ENCODE measurements at places on chromosomes 5 and 9.

DNA sequence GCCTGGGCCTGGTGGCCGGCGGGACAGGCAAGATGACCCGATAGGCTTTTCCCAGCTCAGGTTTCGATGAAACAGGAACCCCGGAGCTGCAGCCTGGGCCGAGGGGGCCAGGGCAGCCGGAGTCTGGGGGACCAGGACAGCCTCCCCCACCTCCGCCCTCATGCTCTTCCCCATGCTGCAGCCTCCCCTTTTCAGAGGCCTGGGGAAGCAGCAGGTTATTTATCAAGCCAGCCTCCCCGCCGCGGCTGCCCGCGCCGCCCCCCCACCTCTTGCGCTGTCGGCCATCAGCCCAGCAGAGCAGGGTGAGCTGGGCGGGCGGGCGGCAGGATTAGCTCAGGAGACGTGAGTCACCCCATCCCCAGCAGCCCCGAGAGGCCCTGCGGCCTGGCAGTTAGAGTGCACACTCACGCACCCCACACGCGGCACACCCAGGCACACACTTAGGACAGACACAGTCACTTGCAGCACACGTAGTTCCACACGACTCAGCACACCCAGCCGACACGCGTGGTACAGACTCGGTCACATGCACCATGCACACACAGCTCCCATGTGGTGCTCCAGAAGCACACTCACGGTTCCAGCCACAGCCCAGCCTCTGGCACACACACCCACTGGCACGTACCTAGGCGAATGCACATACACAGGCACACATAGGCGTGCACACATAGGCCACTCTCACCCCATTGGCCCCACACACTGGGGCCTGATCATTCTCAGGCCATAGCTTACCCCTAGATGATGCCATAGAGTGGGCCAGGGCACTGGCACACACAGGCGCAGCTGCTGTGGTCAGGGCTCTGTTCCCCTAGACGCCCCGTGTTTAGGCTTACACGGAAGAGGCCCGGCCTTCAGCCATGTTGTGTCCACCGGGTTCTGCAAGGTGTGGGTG is 13.0 kb downstream of the CXXC5 start:
- peak; percentile 93 for DNase-seq

DNA sequence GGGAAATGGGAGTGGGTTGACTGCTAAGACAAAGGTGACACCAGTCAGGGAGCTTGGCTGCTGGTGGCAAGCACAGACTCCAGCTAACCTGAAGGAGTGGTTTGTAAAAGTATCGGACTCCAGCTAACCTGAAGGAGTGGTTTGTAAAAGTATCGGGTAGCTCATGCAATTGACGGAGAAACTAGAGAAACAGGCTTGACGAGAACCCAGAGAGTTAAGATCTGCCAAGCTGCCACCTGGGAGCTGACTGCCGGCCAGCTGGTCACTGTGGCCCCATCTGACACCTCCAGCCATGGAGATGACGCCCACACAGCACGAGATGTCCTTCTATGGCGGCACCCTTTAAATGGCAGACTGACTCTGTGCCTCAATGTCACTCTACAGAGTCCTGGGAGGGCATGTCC is 28.3 kb upstream of the CRB2 start:
- DNase-seq, result no peak

DNA sequence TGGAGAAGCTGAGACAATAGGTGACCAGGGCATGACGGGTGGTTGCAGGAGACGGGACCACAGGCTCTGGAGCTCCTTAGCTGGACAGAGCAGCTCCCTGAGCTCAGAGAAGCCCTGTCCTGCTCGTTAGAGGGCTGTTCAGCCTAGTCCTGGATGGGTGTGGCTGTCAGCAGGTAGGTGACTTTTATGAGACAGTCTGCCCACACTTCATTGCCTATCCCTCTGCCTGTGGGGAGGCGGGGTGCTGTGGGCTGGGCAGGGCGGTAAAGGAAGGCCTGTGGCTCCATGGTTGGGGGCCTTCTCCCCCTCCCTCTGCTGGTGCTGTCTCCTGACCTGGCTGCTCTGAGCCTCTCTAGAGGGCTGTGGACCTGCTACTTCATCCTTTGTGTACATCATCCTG is 134.6 kb downstream of the RXRA start:
- no peak for DNase-seq

DNA sequence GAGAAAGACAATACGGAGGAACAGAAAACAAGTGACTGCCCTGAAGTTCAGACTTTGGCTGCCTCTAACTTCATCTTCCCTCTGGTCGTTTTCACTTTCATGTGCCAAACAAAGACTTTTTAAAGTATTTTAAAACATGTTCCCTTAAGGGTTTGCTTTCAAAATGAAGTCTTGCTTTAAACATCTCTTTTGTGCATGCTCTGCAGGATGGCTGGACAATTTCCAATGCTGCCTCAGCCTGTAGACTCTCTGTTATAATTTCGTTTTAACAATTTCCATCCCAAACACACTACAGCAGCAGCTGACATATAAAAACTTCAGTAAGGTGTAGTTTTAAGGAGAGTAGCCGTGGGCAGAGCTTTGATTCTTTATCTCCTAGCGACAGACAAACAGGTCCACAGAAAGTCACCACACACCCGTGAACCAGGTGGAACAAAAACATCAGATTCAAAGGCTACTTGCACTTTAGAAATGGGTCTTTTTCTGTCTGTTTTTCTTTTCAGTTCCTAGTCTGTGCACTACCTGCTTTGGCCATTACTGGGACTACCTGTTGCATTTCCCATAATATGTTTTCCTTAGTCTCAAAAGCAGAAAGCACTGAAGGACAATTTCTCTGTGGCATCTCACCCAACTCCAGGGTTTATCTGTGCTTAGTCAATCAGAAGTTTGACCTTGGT is 308.9 kb downstream of the DTWD2 start:
- no peak for DNase-seq

- DNase-seq, result peak; percentile 94
These were observed 138.8 kb upstream of the COL5A1 start for GRCh38 chr9:134502809-134503211.

- DNase-seq, result no peak
These were observed 77.3 kb upstream of the OTULINL start for GRCh38 chr5:14504332-14504727.

GRCh38 chr5:67019065-67019845 is 177.3 kb downstream of the CD180 start:
- DNase-seq, result no peak

- no peak for DNase-seq
These were observed 8.9 kb downstream of the RAB24 start for GRCh38 chr5:177294632-177295031.

- no peak for DNase-seq
These were observed 5.7 kb downstream of the GALNT10 start for GRCh38 chr5:154196281-154196680.

DNA sequence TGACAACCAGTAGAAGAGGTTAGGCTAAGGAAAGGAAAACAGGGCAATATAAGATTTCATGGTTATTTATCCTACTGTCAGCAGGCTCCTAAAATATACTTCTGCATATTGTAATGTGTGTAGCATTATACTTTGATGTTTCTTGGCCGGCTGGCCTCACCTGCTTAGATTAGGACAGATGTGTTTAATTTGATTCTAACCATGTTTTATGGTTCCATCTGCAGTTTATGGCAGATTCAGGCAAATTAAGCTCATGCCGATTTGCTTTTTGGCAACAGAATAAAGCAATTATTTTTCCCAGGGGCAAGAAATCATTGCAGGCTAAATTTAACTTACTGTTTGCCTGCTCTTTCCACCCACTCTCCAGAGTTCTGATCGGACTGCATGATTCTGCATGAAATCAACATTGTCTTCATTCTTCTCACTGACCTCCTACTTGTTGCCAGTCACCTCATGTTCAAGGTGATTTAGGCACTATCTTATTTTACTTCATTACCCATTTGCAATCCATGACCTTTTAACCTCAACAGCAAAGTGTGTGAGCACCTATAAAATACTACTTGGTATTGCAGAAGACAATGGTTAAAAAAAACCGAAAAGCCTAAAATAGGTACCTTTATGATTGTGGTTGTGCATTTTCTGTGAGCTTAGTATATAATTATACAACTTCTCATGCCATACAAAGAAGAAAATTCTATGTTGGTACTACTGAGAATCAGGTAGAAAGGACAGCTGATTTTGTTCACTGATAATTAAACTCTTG is 125.2 kb downstream of the EDIL3 start:
- DNase-seq, result no peak

DNA sequence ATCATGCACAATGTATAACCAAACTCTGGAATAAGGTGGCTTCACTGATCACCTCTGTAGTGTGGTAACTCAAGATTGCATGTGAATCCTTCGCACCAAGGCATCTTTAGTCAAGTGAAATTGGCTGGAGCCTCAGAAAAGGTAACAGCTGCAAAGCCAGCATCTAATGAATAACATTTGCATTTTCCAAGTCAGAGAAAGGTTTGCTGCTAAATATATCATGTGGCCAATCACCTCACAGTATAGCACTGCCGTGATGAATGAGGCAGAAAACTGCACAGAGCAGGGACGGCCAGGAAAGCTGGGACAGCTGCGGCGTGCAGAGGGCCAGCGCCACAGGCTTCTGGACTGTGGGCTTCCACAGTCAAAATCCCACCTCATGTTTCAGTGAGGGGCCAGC is 18.5 kb downstream of the MRPS27 start:
- no peak for DNase-seq

DNA sequence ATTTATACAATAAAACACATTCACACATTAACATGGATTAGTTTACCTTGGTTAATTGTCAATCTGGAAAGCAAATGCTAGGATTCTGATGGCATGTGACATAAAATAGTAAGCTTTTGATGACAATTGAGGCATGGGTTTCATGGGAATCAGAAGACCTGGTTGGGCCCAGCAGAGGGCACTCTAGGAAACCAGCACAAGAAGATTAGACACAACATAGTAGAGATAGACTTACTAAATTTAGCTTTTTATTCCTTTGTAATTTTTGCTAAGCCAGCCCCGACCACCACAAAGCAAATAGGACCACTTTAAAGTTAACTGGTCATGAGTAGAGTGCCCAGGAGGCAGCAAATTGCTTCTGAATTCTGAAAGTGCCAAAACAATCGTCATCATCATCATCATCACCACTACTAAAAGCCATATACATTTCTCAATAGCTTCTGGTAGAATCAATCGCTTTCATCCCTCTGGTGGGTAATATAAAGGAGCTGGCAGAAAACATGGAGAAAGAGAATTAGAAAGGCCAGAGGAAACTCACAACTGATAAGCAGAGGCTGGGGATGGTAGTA is 163.2 kb downstream of the ARRDC3 start:
- DNase-seq, result peak; percentile 55

DNA sequence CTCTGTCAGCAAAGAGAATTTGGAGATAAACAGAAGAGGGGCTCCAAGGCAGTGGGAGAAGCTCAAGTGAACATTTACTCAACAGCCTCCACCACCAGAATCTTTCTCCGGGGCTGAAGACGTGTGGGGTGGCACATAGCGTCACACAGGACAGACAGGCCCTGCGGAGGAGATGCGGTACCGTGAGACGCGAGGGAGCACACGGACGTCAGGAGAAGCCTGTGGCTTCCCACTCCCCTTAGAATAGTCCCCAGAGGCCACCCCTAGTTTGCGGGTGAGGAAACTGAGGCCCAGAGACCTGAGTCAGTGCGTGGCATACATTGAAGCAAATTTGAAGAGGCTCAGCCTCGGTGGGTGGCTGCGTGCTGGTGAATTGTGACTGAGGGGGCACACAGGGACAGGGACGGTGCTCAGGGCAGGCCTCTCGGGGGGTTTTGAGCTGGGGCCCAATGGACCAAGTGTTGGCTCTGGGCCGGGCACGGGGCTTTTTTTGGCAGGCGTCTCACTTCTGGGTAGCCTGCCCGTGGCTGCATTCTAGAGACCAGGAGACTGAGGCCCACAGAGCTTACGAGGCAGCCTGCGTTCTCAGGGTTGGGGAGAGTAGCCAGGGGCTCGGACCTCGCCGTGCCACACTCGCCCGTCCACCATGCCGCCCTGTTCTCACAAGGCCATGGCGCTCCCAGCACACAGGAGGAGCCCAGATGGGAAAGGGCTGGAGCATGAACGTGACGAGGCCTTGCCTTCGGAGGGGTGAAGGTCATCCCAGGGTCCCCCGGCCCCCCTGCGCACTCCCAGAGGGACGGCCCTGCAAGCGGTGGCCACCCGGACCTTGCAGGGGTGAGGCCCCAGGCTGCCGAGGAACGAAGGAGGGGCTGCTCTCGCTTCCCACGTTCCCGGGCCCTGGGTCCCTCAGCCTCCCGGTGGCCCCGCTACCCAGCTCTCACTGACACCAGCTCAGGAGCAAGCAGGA is 220.6 kb downstream of the C9orf50 start:
- DNase-seq, result no peak

- peak; percentile 91 for DNase-seq
These were observed at the start of gene MCC for GRCh38 chr5:113487781-113488644. MCC (minus strand) TSS chr5:113488453.

DNA sequence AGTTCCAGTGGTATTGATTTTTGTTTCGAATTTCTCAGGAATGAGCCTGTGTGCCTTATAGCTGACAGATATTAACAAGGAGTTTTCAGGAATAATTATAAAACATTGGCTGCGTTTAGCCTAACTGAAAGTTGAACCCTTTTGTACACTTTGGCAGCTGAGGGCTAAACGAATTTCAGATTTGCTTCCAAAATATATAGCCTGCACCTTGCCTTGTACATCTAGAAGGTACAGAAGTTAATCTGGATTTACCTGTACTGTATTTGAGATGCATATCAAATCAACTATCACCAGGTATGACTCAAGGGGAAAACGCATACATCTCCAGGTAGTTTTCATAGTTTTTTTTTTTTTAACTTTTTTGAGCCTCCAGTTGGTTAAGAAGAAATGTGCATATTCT is 1.9 kb upstream of the MSX2 start:
- no peak for DNase-seq

GRCh38 chr5:149268928-149269557 is 2.6 kb upstream of the AFAP1L1 start:
- no peak for DNase-seq

GRCh38 chr9:130287736-130288135 is 22.2 kb downstream of the HMCN2 start:
- DNase-seq, result no peak

GRCh38 chr9:112728401-112728800 is 10.5 kb upstream of the INIP start:
- DNase-seq, result no peak

- DNase-seq, result no peak
These were observed 14.6 kb upstream of the TCF7 start for GRCh38 chr5:134099939-134100282.

- no peak for DNase-seq
These were observed 8.2 kb upstream of the AGPAT2 start for GRCh38 chr9:136695435-136695895.

DNA sequence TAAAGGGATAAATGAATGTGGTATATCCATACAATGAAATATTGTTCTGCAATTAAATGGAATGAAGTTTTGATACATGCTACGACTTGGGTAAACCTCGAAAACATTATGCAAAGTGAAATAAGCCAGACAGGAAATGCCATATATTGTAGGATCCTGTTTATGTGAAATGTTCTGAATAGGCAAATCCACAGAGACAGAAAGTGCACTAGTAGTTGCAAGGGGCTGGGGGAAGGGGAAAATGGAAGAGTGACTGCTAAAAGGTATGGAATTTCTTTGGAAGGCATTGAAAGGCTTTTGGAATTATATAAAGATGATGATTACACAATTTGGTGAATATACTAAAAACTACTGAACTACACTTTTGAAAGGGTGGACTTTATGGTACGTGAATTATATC is 97.0 kb downstream of the FOXD1 start:
- DNase-seq, result no peak

All from brain microvascular endothelial cell (primary cell).